ENCODE measurements at places on chromosomes 3 and 15. TPM values are rescaled to one million over a fixed set of nuclear protein-coding genes. Genes with fewer than 3 reads are reported as not detected.

GRCh38 chr3:66397745-66398144 lies 103.1 kb downstream of the LRIG1 start:
- no peak for DNase-seq
- no peak overlapping the region for H3K4me3 ChIP-seq
- no peaks in the 10 kb centered on the region for H3K27me3 ChIP-seq
- no peak overlapping the region for H3K27ac ChIP-seq

- no peak for DNase-seq
- H3K4me3 ChIP-seq: no peak overlapping the region
- no peaks in the 10 kb centered on the region for H3K4me1 ChIP-seq
These were observed 24.7 kb upstream of the SHF start for GRCh38 chr15:45212493-45212892.

GRCh38 chr3:160434071-160434470 lies 15.5 kb downstream of the TRIM59 start:
- peaks cover 45% of the 10 kb centered on the region for H3K36me3 ChIP-seq
- no peak for DNase-seq
- H3K4me1 ChIP-seq: peaks cover 16% of the 10 kb centered on the region
- H3K27ac ChIP-seq: no peak overlapping the region
- no peaks in the 10 kb centered on the region for H3K27me3 ChIP-seq

DNA sequence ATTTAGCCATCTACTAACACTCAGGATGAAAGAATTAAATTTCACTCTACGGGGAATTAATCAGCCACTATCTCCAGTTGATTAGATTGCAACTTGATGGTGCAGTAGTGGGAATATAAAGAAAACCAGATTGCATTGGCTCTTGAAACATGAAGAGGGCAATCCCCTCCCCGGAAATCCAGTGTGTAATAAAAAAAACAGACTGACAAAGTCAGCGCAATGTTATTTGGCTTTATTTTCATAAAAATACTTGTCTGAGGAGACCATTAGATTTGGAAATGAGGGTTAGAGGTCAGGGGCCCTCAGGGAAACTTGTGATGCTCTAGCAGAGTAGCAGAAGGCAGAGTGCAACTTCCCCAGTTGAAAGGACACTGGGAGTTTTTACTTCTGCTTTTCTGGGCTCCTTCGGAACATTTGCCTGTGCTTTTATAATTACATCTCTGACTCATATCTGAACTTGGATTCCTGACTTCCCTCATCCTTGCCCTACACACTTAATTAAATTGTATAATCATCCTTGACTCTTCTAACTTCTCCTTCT lies 326.8 kb downstream of the TUSC7 start:
- H3K4me3 ChIP-seq: no peak overlapping the region
- H3K27ac ChIP-seq: no peak overlapping the region
- no peak for DNase-seq
- no peaks in the 10 kb centered on the region for H3K36me3 ChIP-seq

DNA sequence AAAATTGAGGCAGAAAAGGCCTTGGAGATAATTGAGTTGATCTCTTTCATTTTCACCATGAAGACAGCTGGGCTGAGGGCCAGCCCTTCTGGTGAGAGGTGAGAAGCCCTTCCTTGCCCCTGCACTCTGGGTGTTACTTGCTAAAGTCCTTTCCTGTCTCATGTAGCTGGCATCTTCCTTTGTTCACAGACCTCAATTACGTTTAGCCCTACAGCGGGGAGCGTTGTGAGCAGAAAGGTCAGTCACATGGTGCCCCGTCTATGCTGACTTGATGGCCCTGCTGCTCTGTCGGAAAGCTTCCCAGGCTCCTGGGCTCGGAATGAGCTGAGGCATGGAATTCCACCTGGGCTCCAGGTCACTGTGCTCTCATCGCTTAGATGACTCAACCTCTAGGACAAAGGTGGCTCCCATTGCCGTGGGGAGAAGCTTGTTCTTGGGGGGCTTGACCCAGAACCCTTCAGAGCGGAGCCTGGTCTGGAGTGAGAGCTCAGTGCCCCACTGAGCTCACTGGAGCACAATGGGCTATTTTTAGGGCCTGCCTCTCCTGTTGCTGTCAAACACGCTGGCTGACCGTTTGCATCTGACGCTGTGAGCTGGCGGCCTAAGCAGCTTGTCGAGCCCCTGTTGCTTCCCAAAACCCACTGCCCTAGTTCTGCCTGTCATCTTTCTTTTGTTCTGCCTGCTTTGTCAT lies 47.0 kb downstream of the RPLP1 start:
- H3K36me3 ChIP-seq: no peaks in the 10 kb centered on the region
- peaks cover 7% of the 10 kb centered on the region for H3K4me1 ChIP-seq
- H3K4me3 ChIP-seq: no peak overlapping the region
- no peaks in the 10 kb centered on the region for H3K27me3 ChIP-seq
- DNase-seq: no peak

DNA sequence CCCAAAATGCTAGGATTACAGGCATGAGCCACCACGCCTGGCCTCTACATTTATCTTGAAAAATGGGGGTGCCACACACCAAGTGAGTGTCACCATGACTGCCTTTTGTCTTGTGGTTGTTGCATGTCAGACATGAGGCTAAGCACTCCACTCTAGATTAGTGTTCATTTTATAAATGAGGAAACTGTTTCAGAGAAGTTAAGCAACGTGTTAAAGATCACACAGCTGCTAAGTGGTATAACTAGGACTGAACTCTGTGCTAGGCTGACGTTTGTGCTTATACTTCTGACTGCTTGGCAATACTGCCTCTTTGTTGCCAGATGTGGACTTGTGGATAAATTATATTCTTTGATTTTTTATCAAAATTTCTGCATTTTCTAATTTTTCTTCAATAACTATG lies 50.8 kb upstream of the SMAD6 start:
- no peak for DNase-seq
- no peak overlapping the region for H3K4me3 ChIP-seq
- H3K4me1 ChIP-seq: peaks cover 9% of the 10 kb centered on the region
- no peaks in the 10 kb centered on the region for H3K27me3 ChIP-seq
- no peaks in the 10 kb centered on the region for H3K36me3 ChIP-seq
- no peak overlapping the region for H3K27ac ChIP-seq

- H3K27me3 ChIP-seq: peaks cover 1% of the 10 kb centered on the region
- H3K4me1 ChIP-seq: no peaks in the 10 kb centered on the region
These were observed 4.6 kb upstream of the LMOD3 start for GRCh38 chr3:69126999-69127398.

Gene ATP8B4
- 2.9 TPM for total RNA-seq

Gene NEK10
- total RNA-seq: 0.07 TPM

Measured in activated naive CD4-positive, alpha-beta T cell treated with anti-CD3 and anti-CD28 coated beads for 36 hours (primary cell).